Endothelial cell (in vitro differentiated cells): ENCODE measurements at places on chromosomes 12 and 14. TPM values are rescaled to one million over a fixed set of nuclear protein-coding genes. Genes with fewer than 3 reads are reported as not detected.

GRCh38 chr14:63543826-63544406 lies 739 bp upstream of the PPP2R5E start:
- no peak for DNase-seq

The TOGARAM1 gene
- total RNA-seq, result 17.1 TPM

The TAS2R20 gene
- 1.7 TPM for total RNA-seq

GRCh38 chr12:18863769-18864500 lies 126.0 kb downstream of the CAPZA3 start:
- DNase-seq, result no peak

The PDE3A gene
- 0.97 TPM for total RNA-seq

DNA sequence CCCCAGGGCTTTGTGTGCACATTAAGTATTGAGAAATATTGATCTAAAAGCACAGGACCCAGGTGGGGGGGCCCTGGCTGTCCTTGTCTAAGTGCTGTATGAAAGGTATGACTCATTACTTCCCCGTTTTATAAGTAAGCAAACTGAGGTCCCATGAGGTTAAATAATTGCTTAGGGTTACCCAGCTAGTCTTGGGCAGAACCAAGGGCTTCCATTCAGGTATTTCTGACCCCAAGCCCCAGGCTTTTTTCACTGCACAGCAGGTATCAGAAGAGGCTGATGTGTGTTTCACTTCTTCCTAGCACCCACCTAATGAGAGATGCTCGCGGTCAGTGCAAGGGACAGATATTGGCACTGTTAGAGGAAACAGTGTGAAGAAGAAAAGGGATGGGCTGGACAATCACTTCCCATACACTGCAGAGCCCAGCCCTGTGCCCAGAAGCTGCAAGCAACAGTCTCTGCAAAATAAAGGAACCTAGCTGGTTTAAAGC lies 4.7 kb upstream of the TC2N start:
- DNase-seq, result no peak
